ENCODE measurements at places on chromosomes 4 and X.

DNA sequence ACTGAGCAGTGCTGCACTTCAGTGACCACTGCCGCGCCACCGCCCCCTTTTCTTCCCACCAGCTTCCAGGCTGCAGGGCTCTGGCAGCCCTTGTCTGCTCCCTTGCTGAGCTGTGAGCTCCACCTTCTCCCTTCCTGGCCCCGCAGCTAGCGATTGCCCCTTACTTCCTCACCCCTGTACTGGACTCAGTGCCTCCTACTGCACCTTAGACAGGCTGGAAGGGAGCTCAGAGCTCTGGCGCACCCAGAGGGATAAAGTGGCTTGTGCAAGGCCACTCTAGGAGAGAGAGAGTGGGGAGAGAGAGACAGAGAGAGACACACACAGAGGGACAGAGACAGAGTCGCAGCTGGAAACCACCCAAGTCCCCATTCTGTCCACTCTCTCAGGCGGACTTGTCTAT lies 6.0 kb downstream of the RASL11B start:
- DNase-seq: no peak

- DNase-seq: no peak
Observed at GRCh38 chrX:17395154-17395553, 20.2 kb downstream of the NHS start.

GRCh38 chr4:68445111-68445510 lies 2.2 kb upstream of the TMPRSS11E start:
- DNase-seq: no peak

DNA sequence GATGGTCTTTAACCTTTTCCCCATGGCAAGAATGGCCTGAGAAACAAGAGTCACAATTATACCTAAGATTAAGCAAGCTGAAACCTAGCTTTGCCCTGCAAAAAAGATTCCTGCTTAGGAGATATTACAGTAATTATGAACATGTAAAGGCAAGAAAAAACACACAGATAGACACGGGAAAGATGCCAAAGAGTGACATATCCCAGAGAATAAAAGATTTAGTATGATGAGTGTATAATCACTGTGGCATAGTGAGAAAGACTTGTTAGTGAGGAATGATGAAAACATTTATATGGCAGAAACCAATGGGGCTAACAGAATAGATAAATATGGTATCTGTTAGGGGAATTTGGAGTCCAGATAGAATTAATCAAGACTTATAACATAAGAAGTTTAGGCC lies 29.6 kb upstream of the TASL start:
- no peak for DNase-seq

DNA sequence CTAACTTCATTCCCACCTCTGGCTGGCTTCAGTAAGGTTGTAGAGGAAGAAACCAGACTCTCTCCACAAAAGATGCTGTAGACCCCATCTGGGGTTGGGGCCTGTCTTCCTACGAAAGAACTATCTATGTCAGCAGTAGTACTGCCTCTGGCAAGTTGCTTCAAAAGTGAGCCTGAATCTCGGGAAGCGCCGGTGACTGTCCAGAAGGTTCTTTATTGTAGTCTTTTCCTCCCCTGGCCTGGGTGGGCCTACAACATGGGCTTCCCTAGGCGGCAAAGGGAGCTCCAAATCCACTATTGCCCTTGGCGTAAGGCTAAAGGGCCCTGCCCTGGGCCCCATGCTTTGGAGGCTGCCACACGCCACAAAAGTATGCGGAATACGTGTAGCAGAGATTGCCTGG lies 38.6 kb upstream of the NYX start:
- DNase-seq: no peak

GRCh38 chr4:122842392-122842791 lies 15.8 kb downstream of the FGF2 start:
- no peak for DNase-seq

GRCh38 chr4:113499166-113499565 lies 262.4 kb downstream of the CAMK2D start:
- no peak for DNase-seq

GRCh38 chrX:29547877-29548276 lies 667.5 kb upstream of the MAGEB2 start:
- no peak for DNase-seq

GRCh38 chr4:41132055-41132683 lies 82.2 kb downstream of the APBB2 start:
- DNase-seq: no peak

DNA sequence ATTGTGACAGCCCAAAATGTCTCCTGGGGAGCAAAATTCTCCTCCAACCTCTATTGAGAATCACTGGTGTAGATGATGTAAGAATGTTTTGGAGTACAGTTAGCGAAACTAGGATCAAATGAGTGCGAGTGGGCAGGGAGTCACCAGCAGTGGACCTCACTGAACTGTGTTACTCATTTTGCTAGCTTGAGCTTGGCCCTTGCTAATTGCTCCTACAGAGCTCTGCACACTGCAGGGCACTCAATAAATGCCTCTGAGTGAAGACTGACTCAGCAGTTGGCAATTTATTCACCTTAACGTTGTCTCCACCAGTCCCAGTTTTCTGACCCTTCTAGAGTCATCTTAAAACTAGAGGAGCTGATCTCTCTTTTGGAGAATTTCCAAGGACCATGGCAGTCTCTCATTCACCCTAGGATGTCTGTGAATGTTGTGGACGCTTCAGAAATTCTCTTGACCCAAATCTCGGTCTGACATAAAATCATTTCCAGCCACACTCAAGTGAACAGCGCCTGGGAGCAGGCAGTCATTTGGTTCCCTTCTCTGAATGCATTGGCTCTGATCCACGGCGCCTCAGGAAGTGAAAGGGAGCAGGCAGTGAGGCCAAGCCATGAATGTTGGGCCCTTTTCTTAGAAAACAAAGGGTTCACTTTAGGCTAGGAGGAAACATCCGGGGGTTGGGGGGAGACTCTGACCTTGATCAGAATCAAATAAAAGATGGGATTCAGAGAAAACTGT lies 148.1 kb downstream of the NWD2 start:
- no peak for DNase-seq

GRCh38 chr4:159685340-159686092 lies 582.6 kb downstream of the RAPGEF2 start:
- DNase-seq: no peak

DNA sequence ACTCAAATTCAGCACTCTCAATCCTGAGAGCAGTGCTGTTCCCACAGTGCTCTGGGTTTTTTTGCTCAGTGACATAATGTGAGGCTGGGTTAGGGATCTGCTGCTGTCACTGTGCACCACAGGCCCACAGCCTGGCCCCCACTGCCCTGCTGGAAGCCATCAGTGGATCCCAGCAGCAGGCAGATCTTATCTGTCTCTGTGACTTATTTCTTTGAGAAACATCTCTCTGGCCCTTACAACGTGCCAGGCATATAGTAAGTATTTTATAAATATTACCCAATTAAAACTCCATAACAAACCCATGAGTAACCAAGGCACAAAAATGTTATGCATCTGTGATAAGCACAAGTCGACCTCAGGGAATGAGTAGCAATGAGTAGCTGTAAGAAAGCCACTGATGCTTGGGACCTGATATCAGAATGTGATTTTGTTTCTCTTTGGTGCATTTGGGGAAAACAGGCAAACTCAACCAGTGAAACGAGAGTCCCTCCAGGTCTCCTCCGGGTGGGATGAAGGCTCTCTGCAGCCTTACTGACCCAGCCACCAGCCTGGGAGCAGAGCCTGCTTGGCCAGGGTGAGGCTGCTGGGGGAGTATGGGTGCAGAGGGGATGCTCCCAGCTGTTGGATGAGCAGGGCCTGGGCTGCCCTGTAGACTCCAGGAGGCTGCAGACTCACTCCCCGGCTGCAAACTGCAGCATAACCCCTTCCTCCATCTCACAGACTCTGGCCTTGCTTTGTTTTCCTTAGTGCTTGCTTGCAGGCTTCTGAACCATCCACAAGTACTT lies 172.7 kb upstream of the LNX1 start:
- DNase-seq: no peak

DNA sequence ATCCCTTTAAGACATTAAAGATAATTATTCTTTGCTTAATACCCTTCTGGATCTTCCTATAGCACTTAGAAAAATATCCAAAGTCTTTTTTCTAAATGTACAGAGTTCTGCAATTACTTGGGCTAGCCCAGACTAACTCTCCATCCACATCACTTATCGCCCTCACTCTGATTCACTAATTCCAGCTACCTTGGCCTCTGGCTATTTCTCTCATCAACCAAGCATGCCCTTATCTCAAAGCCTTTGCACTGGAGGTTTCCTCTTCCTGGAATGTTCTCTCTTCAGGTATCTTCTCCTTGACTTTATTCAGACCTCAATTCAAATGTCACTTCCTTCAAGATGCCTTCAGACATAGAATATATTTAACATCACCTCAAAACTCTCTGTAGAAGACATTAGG lies 345.1 kb upstream of the SMIM31 start:
- DNase-seq: no peak

DNA sequence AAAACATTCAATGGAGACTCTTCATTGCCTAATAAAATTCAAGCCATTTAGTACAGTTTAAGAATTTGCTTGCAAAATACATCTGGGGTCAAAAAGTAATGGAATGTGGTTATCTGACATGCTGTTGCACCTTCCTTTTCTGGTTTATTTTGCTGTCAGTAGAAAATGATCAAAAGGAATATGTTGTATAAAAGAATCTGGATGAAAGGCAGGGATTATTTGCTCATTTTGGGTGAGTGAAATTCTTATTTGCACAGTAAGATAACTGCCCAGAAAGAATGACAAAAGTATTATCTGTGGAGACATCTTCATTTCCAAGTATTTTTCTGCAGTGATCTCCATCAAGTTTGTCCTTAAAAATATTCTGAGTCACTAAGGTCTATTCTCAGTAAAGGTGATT lies 30.4 kb downstream of the BOD1L1 start:
- DNase-seq: no peak

GRCh38 chrX:65587616-65588526 lies 53.3 kb upstream of the LAS1L start:
- DNase-seq: no peak

GRCh38 chr4:98094118-98094517 lies 49.2 kb downstream of the STPG2 start:
- no peak for DNase-seq

GRCh38 chrX:16204538-16204937 lies 37.3 kb downstream of the MAGEB17 start:
- DNase-seq: no peak

DNA sequence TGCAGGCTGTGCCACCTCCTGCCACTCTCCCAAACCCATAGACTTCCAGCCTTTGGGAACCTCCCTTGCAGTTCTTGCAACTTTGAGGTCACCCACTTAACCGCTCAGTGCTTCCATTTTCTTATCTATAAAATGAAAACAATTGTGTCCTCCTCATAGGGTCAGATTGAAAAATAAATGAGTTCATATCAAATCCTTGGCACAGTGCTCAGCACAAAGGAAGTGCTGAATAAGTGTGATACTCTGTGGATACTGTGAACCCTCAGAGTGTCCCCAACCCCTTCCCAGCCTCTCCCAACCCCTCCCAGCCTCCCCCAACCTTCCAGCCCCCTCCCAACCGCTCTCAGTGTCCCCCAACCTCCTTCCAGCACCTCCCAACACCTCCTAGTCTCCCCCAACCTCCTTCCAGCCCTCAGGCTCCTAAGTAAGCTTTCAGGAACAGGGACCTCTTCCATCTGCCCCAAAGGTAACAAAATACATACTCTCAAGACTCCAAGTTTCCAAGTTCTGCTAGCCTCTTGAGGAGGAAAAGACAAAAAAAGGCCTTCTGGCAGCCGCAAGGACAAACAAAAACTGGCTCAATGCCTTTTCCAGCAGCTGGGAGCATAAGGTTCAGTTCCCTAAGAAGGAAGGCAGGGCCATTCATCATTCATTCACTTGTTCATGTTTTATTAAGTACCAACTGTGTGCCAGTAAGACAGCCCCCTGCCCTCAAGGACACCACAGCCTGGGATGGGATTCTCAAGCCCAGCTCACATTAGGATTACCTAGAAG lies 46.1 kb upstream of the LGI2 start:
- no peak for DNase-seq

DNA sequence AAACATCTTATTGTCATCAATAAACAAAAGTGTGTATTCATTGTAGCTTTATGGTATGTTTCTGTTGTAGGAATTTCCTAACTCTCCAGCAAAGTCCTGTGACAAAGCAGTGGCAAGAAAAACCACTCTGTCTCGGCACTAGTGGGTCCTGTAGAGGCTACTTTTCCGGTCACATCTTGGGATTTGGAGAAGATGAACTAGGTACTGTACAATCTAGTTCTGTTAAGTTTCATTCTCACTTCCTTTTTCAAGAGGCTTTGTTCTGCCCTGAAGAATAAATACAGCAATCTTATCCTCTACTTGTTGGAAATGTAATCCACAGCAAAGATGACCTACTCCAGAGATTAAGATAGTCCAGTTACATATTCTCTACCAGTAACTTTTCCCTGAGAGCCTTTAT lies 69.3 kb downstream of the HHIP start:
- DNase-seq: no peak

- no peak for DNase-seq
Observed at GRCh38 chr4:157713342-157713741, 459.5 kb downstream of the GASK1B start.

GRCh38 chr4:76993787-76994641 lies 44.5 kb downstream of the SEPTIN11 start:
- DNase-seq: no peak

DNA sequence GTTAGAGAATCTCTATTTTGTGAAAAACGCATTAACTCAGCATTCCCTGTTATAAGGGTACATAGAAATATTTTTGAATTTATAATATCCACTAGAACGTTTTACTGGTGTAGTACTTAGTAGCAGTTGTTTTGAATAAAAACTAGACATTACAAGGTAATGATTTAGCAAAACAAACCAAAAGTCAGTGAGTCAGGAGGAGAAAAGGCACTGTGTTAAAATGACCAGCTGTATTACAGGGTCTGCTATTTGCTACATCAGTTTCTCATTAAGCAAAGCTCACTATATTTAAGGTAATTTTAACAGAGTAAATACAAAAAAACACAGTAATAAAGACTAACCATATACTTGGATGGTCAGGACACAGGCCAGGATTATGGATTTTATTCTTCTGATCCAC lies 152.8 kb downstream of the RASL11B start:
- no peak for DNase-seq

DNA sequence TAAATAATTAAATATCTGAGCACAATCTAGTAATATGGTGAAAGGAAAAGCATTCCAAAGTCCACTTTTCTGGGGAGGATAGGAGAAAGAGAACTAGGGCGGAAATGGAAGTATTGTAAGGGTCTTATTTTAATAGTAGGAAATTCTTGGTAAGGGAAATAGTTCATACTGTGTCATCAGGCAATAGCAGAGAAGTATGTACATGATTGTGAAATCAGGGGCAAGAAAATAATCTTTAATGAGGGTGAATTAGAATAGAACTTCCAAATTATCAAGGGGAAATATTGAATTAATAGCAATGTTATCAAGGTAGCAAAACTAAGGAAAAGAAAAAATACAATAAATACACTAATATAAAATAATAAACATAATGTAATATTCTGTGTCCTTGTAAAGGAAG lies 14.8 kb downstream of the GIMD1 start:
- no peak for DNase-seq

DNA sequence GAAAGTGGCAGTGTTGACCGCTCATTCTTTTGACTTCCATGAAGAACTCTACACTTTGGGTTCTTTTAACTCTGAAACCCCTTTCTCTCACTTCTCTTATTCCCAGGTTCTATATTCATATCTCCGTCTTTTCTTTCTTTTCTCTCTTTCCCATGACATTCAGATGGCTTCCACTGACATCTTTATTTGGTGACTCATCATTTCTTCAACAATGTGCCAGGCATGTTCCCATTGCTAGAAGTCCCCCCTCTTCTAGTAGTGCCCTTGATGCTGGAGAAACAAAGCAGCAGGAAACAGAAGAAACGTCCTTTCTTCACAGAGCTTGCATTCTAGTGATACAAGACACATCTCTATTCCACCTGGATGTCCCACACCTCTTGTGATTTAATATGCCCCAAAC lies 33.3 kb downstream of the PKD2 start:
- DNase-seq: no peak
